Activated CD8-positive, alpha-beta T cell treated with anti-CD3 and anti-CD28 coated beads for 36 hours (primary cell): ENCODE measurements at places on chromosomes 13 and 19. TPM values are rescaled to one million over a fixed set of nuclear protein-coding genes. Genes with fewer than 3 reads are reported as not detected.

KIR2DL4 gene
- not detected for total RNA-seq

DNA sequence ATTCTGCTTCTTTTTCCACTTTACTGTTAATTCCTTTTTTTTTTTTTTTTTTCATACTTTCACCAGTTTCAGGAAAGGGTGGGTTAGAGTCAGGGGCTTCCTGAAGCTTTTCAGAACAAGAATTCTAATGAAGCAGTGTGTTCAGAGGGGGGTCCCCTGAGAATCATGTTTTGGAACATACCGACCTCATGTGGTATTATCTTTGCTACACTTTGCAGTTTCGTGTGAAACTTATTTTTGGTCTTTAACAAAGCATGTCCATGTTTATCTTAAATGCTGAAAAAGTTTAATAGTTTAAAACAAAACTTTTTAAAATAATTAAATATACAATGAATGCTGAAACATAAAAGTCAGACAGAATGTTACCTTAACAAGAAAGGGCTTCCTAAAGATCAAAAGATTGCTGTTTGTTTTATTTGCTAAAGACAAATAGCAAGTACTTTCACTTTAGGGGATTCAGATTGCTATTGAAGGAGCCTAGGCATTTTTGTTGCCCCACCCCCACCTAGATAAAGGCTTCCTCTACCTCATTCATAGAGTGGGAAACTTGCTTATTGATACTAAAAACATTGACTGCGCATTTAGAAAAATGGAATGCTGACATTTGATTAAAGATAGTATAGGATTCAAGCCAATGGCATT is 21.1 kb upstream of the POMP start:
- H3K36me3 ChIP-seq: no peaks in the 10 kb centered on the region
- peak; percentile 12 for DNase-seq
- H3K27me3 ChIP-seq: peaks cover 2% of the 10 kb centered on the region
- peaks cover 16% of the 10 kb centered on the region for H3K4me1 ChIP-seq
- H3K27ac ChIP-seq: no peak overlapping the region
- H3K4me3 ChIP-seq: no peak overlapping the region

GPR12 gene
- total RNA-seq: not detected

- no peaks in the 10 kb centered on the region for H3K4me1 ChIP-seq
- peaks cover 1% of the 10 kb centered on the region for H3K27me3 ChIP-seq
- no peak overlapping the region for H3K27ac ChIP-seq
- no peak for DNase-seq
- H3K4me3 ChIP-seq: no peak overlapping the region
- H3K36me3 ChIP-seq: no peaks in the 10 kb centered on the region
Measured at GRCh38 chr13:112132142-112132541, 65.2 kb downstream of the SOX1 start.

NLRP11 gene
- total RNA-seq: 0.14 TPM

DNA sequence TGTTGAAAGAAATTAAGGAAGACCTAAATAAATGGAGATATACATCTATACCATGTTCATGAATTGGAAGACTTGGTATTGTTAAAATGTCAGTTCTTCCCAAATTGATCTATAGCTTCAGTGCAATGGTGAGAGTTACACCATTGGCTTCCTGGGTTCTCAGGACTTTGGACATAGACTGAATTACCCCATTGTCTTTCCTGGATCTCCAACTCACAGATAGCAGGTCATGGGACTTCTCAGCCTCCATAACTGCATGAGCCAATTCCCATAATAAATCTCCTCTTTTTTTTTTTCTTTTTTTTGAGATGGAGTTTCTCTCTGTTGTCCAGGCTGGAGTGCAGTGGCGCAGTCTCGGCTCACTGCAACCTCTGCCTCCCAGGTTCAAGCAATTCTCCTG is 38.7 kb downstream of the CCNE1 start:
- H3K4me1 ChIP-seq: peaks cover 23% of the 10 kb centered on the region
- no peaks in the 10 kb centered on the region for H3K27me3 ChIP-seq
- no peak for DNase-seq
- no peak overlapping the region for H3K27ac ChIP-seq
- no peaks in the 10 kb centered on the region for H3K36me3 ChIP-seq

COMP gene
- total RNA-seq: not detected

GRCh38 chr13:48819899-48820298 is 155.8 kb upstream of the FNDC3A start:
- peaks cover 13% of the 10 kb centered on the region for H3K4me1 ChIP-seq
- no peak for DNase-seq
- H3K36me3 ChIP-seq: no peaks in the 10 kb centered on the region
- H3K4me3 ChIP-seq: no peak overlapping the region

- H3K4me1 ChIP-seq: no peaks in the 10 kb centered on the region
- H3K27ac ChIP-seq: no peak overlapping the region
- DNase-seq: no peak
- no peaks in the 10 kb centered on the region for H3K36me3 ChIP-seq
- no peak overlapping the region for H3K4me3 ChIP-seq
- H3K27me3 ChIP-seq: peaks cover 5% of the 10 kb centered on the region
Measured at GRCh38 chr13:60355056-60355455, 42.0 kb upstream of the TDRD3 start.

- no peaks in the 10 kb centered on the region for H3K36me3 ChIP-seq
- H3K4me3 ChIP-seq: no peak overlapping the region
- peaks cover 6% of the 10 kb centered on the region for H3K4me1 ChIP-seq
Measured at GRCh38 chr13:109873351-109874123, 87.2 kb upstream of the IRS2 start.

ZNF575 gene
- total RNA-seq: 1.2 TPM

DNA sequence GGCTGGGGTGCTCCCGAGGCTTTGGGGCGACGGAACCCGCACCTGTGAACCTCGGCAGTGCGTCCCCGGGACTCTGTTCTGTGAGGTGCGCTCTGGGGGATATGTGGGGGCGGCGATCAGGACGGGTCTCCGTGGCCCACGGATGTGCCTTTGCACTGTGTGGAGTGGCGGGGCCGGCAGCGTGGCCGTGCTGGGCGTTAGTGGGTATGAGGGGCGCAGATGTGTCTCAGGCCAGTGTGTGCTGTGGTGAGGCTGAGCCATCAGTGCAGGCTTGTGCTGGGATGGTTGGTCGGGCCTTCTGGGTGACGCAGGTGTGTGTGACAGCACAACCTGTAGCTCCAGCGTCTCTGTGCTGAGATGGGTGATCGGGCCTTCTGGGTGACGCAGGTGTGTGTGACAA is 16.9 kb downstream of the ZNF331 start:
- H3K4me3 ChIP-seq: peak overlapping the region; percentile 95
- H3K36me3 ChIP-seq: peaks cover 63% of the 10 kb centered on the region
- H3K4me1 ChIP-seq: peaks cover 24% of the 10 kb centered on the region

DNA sequence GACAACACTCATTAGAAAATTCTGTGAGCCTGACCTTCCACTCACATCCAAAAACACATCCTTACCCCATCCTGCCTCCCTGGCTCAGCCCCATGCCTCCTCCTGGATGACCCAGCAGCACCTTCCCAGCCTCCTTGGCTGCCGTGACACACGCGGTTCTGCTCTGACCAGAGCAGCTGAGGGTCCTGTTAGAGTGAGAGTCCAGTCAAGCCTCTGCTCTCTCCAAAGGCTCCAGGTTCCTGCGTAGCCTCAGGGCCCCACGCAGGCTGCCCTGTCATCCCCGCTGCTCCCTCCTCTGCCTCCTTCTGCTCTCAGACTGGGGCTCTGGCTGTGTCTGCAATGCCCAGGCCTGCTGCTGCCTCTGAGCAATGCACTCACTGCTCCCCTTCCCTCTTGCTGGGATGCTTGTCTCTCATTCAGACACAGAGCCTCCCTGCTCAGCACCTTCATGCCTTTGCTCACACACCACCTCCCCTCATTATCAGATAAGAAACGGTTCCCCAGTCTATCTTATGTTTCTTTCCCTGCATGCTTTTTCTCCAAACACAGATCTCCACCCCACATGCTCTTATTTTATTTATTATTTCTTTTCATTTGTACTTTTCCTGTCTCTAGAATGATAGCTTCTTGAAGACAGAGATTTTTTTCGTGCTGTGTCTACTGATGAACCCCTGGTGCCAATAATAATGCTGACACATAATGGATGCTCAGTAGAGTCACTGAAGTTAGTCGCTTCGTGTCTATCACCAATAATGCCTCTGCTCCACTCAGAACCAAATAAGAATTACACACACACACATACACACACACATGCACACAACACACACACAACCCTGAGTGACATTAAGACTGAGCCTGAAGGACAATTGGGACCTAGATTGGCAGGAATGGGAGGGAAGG is 10.2 kb upstream of the SIGLEC6 start:
- H3K4me1 ChIP-seq: peaks cover 5% of the 10 kb centered on the region
- peaks cover 47% of the 10 kb centered on the region for H3K27me3 ChIP-seq
- H3K36me3 ChIP-seq: no peaks in the 10 kb centered on the region
- H3K27ac ChIP-seq: no peak overlapping the region
- no peak for DNase-seq
- H3K4me3 ChIP-seq: no peak overlapping the region

RUBCNL gene
- total RNA-seq: 0.36 TPM

SOHLH2 gene
- total RNA-seq: not detected

KLK14 gene
- total RNA-seq: 0.32 TPM

- peaks cover 10% of the 10 kb centered on the region for H3K4me1 ChIP-seq
- H3K27ac ChIP-seq: no peak overlapping the region
- no peaks in the 10 kb centered on the region for H3K36me3 ChIP-seq
- peaks cover 9% of the 10 kb centered on the region for H3K27me3 ChIP-seq
Measured at GRCh38 chr13:97139691-97140090, 82.4 kb upstream of the MBNL2 start.

DNA sequence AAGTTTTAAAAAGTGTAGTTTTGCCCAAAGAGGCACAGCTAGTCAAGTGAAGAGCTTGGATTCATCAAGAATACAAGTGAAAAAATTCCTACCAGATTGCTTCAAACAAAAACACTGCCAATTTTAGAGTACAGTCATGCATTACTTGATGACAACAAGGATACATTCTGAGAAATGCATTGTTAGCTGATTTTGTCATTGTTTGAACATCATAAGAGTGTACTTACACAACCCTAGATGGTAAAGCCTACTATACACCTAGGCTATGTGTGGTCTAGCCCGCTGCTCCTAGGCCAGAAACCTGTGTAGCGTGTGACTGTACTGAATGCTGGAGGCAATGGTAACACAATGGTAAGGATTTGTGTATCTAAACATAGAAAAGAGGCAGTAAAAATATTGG is 41.1 kb downstream of the TMTC4 start:
- no peak overlapping the region for H3K4me3 ChIP-seq
- no peaks in the 10 kb centered on the region for H3K4me1 ChIP-seq
- H3K36me3 ChIP-seq: peaks cover 32% of the 10 kb centered on the region
- H3K27ac ChIP-seq: no peak overlapping the region
- H3K27me3 ChIP-seq: no peaks in the 10 kb centered on the region
- DNase-seq: no peak

DNA sequence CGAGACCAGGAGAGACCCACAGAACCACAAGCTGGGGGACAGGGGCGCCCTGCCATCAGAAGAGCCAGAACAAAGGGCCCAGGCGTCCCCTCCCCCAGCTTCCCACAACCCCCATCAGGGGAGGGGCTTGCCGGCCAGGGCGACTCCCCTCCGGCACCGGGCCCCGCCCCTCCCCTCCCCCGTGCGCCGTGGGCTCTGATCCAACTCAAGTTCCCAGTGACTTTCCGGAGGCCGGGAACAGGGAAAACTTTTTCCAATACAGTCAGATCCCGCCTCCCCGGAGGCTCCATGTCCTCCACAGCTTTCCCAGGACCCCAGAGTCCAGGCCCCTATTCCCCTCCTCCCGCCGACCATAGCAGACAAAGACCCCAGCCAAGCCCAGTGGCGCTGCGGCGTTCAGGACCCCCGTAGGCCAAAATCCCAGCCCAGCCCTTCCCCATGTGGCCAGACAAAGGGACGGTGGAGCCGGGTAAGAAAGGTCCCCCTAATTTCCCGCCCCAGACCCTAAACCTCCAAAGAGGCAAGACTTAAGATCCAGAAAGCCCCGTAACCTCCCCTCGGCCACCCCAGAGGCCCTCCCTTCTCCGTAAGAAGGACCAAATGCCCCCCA is 673 bp downstream of the TEAD2 start:
- DNase-seq: peak; percentile 39
- H3K36me3 ChIP-seq: no peaks in the 10 kb centered on the region
- no peak overlapping the region for H3K27ac ChIP-seq
- peaks cover 10% of the 10 kb centered on the region for H3K4me1 ChIP-seq
- H3K27me3 ChIP-seq: peaks cover 32% of the 10 kb centered on the region

DNA sequence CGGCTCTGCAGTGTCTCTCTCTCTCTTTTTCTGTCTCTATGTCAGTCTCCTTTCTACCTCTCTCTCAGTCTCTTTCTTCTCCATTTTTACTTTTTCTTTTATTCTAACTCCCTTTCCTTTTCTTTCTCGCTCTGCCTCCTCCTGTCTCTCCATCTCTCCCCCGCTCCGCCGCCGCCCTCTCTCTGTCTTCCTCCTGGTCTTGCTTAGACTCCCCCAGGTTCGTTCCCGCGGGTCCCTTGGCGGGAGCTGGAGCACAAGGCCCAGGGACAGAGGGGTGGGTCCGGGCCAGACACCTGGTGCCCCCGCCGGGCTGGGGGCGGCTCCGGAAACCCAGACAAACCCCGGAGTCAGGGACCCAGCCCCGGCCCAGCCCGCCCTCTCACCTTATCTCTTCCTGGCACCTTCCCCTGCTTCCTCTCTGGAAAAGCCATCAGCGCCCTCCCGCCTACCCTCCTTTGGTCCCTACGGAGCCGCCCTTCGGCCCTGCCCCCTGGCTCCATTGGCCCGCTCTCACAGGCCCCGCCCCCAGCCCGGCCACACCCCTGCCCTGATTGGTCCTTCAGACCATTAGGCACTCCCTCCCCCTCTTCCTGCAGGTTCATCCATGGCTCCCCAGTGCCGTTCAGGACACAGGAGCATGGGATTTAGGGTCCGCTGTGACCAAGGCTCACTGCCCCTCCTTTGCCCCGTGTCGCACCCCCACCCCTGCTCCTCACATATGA is 15.4 kb upstream of the NOP53 start:
- peak; percentile 72 for DNase-seq
- H3K27me3 ChIP-seq: peaks cover 29% of the 10 kb centered on the region
- H3K4me1 ChIP-seq: peaks cover 20% of the 10 kb centered on the region

TEKTIP1 gene
- total RNA-seq: 2.4 TPM

DNA sequence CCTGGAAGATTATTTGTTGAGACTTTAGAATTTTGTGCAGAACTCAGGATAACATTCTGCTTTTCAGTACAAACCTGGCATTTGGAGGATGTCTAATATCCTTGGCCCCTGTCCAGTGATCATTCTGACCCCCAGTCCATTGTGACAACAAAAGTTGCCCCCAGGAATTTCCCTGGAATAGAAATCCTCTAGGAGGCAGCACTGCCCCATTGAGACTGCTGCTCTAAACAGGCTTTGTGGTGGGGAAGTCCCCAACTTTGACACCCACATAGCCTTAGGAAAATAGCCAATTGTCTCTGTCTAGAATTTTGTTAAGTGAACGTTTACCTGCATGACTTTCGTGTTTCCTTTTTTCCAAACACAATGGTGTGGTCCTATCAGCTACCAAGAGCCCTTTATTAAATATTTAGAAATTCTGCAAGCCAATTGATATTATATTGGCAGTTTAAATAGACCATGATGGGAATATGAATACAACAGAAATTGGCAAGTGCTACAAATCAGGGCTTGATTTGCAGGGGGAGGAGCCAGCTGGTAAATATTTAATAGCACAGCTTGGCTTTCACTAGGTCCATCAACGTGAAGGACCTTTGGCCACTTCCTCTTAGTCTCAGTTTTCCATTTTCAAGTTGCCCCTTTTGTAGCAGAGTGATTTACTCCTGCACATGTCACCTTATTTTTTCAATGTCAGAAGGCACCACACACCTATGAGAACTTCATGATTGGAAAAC is 451.7 kb downstream of the EFNB2 start:
- H3K27ac ChIP-seq: no peak overlapping the region
- DNase-seq: peak; percentile 41
- no peaks in the 10 kb centered on the region for H3K27me3 ChIP-seq
- no peaks in the 10 kb centered on the region for H3K4me1 ChIP-seq
- no peaks in the 10 kb centered on the region for H3K36me3 ChIP-seq
